ENCODE measurements at places on chromosomes 1 and 21.

- peak; percentile 90 for DNase-seq
Measured at GRCh38 chr1:205284420-205285144, 37.0 kb downstream of the NUAK2 start.

DNA sequence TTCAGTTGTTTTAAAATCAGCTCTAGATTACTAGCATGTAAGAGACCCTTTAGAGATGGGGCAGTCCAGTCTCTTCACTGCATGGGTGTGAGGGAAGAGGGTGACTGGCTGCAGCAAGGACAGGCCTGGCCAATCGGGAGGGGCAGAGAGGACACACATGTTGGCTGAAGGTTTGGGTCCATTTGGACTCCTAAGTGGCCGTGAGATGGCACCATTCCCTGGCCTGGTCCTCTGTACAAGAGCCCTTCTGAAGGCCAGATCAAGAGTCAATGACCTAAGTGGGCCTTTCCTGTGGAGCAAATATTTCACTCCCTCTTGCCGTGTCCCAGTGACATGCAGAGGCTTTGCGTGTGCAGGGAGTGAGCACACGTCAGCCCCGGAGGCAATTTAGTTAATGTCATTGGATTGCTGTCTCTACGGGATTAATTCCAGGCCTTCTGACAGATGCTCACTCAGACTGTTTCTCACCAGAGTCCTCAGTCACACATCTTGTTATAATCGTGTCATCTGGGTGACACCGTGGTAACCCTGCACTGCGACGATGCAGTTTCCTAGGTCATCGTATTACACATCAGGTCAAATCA is 613.0 kb downstream of the NPHP4 start:
- no peak for DNase-seq

DNA sequence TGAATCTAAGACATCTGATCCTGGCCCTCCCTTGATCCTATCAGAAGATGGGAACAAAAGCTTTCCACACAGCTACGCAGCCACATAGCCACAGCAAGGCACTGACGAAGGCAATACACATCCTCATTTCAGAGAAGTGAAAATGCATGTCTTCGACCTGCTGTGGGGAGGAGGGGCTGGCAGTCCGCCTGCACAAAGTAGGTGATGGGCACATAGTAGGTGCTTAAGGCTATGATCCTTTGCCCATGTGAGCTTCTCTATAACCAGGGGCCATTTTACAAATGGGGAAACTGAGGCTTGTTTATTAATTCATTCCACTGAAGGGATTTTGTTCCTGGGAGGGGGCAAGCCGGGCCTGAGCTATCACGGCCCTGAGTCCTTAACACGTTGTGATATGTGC is 94.2 kb downstream of the PAX7 start:
- DNase-seq: no peak

- DNase-seq: no peak
Measured at GRCh38 chr1:5757187-5757805, 234.9 kb downstream of the NPHP4 start.

DNA sequence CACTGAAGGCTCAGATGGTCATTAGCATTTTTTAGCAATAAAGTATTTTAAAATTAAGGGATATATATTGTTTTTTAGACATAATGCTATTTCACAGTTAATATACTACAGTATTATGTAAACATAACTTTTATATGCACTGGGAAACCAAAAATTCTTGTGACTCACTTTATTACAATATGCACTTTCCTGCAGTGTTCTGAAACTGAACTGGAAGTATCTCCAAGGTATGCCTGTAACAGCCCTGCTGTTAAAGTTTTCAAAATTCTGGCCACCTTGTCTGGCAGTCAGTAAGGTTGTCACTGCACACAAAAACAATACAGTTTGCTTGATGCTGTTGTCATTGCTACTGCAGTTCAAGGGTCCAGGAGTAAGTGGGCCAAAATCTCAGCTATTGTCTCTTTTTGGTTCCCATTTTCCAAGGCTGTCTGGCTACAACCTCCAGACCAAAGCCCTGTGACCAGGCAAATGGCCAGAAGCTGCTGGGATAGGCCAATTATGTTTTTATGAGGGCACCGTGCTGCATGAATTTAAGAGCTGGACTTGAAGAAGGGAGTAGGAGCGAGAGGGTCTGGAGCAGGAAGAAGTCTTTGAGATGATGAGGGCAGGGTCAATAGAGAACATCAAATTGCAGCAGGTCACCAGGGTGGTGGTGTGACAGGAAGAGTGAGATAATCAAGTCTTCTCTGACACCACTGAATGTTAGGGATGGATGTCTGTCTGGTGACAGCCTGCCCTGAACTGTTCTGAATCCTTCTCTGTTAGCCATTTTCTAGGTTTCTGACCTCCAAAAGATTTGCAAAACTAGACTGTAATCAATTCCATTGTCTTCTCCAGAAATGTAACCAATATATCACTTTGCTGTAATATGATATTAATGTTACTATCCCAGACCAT is 82.3 kb upstream of the CACHD1 start:
- no peak for DNase-seq

DNA sequence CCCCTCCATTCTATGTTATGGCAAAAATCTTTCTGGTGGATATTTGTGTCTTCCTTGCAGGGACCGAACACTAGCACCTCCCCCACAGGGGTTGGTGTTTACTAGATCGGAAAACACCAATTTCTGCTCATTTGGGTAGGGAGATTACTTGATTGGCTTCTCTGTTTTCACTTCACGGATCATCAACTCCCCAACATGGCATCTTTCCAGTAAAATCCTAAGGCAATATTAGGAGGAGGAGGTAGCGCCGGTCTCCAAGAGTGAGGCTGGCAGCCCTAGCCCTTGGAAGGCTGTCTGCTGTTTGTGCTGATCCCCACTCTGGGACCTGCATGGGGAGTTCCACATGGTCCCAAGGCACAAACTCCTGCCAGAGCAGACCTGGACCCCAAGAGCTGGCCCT is 12.2 kb downstream of the VASH2 start:
- no peak for DNase-seq

DNA sequence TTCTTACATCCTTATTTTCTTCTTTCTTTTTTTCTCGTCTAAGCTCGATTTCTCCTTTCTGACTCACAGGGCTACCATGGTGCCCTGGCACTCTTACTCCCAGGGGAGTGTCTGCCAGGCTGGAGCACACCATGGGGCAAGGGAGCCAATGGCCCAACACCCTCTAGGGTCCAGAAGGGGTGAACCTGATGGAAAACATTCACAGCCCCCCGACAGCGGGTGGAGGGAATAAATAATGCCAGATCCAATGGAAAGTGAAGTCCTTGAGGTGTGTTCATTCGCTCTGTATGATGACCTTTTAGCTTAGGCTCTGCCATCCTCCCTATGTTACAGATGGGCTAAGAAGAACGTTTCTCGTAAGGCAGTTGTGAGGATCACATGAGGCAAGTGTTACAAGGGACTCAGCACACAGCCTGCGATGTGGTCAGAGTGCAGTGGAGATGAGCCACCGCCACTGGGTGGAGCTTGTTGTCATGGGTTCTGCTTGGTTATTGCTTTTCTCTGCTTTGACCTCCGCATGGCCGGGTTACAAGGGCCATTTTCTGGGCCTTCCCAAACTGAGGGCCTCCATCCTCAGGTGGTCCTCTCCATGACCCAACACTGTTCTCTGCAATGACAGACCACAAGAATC is 3.5 kb upstream of the FCMR start:
- DNase-seq: peak; percentile 64

DNA sequence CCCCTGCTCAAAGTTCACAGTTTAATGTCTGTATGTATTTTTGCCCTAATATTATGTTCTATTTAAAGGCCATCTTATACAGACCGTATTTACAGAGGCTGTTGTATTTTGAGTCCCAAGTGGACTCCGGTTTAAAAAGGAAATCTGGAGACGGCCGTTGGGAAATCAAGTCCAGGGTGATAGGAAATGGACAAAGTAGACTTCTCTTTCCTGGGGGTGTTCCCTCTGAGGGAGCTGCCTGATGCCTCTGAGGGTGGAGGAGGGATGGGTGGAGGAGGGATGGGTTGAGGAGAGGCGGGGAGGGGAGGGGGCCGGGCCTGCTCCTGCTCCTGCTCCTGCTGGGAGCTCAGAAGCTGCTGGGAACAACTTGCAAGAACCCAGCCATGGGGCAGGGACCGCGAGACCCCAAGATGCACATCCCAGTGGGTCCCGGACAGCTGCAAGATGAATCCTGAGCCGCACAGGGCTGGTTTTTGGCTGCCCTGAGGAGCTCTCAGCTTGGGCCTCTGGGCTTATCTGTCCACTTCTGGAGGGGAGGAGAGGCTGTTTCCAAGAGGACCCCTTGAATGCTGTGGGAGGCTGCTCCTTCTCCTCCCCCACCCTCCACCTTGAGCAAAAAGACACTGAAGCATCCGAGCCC is 12.0 kb upstream of the ACTL8 start:
- DNase-seq: no peak

All from activated naive CD4-positive, alpha-beta T cell treated with anti-CD3 and anti-CD28 coated beads, Interleukin-2, amount 50 U/mL, for 72 hours (primary cell).